ENCODE measurements at places on chromosomes 4 and X.

- DNase-seq, result no peak
These were observed 142.7 kb downstream of the DKK2 start for GRCh38 chr4:106893395-106893881.

DNA sequence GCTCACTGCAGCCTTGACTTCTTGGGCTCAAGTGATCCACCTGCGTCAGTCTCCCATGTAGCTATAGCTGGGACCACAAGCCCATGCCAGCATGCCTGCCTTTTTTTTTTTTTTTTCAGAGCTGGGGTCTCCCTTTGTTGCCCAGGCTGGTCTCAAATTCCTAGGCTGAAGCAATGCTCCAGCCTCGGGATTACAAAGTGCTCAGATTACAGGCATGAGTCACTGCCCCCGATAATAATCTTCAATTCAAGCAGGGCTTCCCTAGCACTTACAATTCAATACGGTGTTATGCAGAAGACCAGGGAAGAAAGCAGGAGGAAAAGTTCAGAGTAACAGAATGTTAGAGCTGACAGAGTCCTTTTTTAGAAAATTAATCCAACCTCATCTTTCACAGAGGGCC, 26.1 kb downstream of the OTOP1 start:
- no peak for DNase-seq

GRCh38 chr4:139253713-139254112, 26.3 kb downstream of the MGARP start:
- no peak for DNase-seq

- no peak for DNase-seq
These were observed 199.6 kb upstream of the MID1 start for GRCh38 chrX:10819973-10820372.

GRCh38 chrX:63581906-63582305, 203.1 kb downstream of the ARHGEF9 start:
- no peak for DNase-seq
